ENCODE measurements at places on chromosomes 7 and 10.

DNA sequence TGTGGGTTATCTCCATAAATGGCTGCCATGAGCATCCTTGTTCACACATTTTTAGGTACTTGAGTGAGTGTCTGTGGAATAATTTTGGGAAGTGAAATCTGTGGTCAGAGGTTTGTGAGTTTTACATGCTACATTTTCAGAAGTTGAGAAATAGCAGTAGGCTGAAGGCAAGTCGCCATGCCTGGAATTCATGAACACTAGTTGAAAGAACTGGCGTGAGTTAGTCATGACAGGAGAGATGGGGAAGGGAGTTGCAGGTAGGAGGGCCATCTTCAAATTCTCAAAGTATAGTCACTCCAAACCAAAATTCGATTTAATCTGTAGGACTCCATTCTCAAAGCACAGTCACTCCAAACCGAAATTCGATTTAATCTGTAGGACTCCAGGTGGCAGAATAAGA is 89.6 kb downstream of the EGFR start:
- no peak for DNase-seq

DNA sequence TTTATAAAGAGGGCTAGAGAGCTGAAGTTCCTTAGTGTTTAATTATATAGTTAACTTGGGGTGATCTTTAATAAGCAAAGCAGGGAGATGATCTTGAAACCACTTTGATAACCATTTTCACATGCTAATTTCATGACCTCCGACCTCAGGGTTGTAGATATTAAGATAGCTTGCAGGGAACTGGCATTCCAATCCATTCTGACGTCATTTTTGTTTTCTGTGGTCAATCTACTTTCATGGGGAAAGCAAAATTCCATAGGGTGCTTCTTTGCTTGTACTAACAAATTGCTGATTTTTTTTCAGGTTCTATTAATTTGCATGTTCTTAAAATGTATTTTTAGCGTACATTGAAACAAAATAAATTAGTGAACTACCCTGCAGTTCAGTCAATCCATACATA is 139.3 kb downstream of the CDCA7L start:
- no peak for DNase-seq

- DNase-seq: peak; percentile 60
These were observed 16.7 kb upstream of the CFAP46 start for GRCh38 chr10:132958883-132959558.

- no peak for DNase-seq
These were observed 104.5 kb upstream of the LYZL1 start for GRCh38 chr10:29184205-29185000.

GRCh38 chr7:45656431-45656830 is 82.3 kb downstream of the ADCY1 start:
- no peak for DNase-seq

GRCh38 chr7:17814058-17814457 is 126.2 kb downstream of the SNX13 start:
- no peak for DNase-seq

GRCh38 chr7:9082203-9082602 is 648.8 kb downstream of the NXPH1 start:
- DNase-seq: no peak

DNA sequence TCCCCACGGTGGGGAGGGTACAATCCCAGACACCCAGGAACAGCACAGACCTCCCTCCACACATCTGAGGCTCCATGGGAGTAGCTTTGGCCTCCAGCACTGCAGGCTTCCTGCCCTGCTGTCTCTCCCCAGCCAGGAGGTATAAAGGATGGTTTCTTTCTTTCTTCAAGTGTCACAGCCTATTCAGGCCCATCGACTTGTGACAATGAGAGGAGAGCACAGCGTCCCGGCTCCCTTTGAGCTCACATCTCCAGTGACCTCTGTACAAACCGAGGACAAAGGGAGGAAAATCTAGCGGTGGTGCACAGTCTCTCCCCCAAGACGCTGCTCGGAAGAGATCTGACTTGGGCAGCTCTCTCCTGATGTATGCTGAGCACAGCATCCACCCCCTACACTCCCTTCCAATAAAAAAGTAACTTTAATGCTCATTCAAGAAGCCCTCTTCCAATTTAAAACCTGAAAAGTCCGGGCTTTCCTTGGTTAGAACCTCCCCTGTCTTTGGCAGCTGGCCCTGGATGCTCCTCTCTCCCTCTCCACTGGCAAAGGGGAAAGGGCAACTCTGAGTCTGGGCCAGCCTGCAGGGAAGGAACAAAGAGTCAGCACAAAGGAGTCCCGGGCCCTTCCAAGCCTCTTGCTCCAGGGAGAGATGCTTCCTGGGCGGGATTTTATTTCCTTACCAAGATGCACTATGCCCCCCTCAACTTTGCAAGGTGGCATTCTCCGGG is 18.0 kb downstream of the CHST15 start:
- no peak for DNase-seq

DNA sequence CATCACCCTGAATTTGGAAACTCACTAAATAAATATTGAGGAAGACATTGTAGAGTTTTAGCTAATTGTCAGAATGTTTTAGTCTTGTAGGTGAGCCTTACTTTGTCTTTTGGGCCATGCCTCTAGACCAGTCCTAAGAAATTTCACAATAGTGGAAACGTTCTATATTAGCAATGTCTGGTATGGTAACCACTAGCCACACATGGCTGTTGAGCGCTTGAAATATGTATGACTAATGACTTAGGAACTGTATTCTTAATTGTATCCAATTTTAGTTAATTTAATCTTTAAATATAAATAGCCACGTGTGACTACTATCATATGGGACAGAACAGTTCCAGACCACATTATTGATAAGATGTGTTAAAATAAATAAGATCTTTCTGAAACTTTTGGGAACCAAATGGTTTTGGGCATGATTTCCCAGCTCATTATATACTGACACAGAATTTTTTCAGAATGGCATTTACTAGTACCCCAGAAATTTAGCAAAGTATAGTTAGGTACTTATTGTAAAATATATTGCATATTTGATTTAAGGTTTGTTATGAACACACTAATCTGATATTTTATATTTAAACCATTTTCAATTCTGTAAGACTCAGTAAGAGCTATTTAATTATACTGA is 95.0 kb downstream of the VPS50 start:
- no peak for DNase-seq

GRCh38 chr7:73418113-73418703 is 15.4 kb upstream of the FZD9 start:
- no peak for DNase-seq

DNA sequence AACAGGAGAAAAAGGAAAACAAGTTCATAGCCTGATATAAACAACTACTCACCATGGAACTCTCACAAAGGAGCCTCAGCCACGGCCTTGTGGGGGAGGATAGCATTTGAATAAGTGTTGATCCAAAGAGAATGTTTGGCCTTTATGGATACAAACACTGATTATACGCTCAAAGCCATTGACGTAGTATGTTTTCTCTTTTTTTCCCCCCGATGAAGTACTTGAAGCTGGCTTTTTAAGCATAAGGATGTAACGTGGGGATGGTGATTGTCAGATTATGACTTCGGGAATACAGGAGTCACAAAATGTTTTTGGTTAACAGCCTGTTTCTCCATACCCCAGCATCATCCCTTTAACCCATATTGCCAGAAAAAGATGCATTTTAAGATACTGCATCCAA is 39.8 kb downstream of the CELF2 start:
- no peak for DNase-seq

DNA sequence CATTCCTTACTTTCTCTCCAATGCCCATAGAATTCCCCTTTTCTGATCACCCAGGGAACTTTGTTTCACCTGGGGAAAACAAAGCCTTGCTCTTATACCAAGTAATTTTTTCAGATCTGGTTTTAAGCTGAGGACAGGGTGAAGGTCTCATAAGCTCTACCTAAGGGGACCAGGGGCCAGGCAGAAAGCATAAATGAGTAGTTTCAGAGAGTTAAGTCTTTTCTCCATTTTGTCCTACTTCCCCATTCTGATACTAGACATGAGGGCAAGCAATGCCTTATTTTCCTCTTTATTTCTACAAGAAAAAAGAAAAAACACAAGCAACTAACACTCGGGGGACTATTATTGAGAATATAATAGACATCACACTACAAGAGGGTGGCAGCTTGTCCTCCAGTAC is 2.9 kb downstream of the AKR1D1 start:
- no peak for DNase-seq

GRCh38 chr7:7870555-7870954 is 98.0 kb upstream of the GLCCI1 start:
- DNase-seq: no peak

GRCh38 chr10:111593578-111593977 is 516.7 kb downstream of the ADRA2A start:
- no peak for DNase-seq

DNA sequence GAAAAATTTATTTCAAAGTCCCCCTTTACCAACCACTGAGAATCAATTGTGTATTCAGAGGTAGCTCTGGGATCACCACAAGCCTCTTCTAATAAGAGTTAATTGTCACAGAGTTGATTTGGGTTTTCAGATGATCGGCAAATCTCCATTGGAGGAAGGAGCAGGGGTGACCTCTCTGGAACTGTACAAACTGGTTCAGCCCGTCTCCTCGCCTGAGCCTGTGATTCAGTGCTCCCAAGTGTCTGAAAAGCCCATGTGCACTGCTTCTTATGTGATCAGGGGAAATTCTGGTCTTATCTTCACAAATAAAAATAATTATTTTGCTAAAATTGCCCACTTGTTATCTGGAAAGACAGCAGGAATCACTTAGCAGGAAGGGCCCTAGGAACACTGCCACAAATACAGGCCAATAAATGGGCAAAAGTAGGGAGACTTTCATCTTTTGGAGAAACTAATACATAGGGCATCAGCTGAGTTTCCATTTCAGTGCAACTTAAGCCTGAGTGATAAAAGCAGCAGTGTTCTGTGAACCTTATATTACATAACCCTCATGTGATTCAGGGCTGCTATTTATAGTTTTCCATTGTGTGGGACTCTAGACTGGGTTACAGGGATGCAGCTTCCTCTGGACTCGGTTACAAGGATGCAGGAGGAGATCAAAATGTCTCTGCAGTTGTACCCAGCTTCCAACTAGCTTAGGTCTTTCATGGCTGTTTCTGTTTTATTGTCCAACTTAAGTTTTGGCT is 32.3 kb downstream of the CDK1 start:
- no peak for DNase-seq

DNA sequence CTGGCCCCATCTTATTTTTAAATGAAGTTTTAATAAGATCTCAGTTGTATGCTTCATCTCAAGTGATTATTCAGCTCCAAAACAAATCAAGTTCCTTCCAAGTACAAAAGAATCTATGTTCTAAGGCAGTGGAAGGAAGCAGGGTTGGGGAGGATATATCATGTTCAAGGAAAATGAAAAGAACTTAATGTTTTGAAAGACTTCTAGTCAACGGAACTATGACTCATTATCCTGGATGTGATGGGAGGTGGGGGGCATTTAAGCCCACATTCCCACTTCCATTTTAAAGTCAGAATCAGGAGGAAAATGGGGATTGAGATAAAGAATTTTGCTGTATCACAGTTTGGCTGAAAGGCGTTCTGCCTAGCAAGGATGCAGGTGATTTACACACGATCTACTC is 59.4 kb downstream of the FANK1 start:
- DNase-seq: no peak

GRCh38 chr10:89679986-89680385 is 21.4 kb upstream of the KIF20B start:
- DNase-seq: no peak

- DNase-seq: no peak
These were observed 56.4 kb downstream of the CYCS start for GRCh38 chr7:25068502-25069213.

GRCh38 chr7:36652431-36652830 is 71.9 kb downstream of the AOAH start:
- DNase-seq: no peak

GRCh38 chr10:90845726-90846125 is 12.1 kb downstream of the HTR7 start:
- DNase-seq: no peak

GRCh38 chr10:58556516-58557165 is 44.0 kb downstream of the BICC1 start:
- no peak for DNase-seq

- DNase-seq: no peak
These were observed 148.7 kb downstream of the ZMYND11 start for GRCh38 chr10:283916-284356.

DNA sequence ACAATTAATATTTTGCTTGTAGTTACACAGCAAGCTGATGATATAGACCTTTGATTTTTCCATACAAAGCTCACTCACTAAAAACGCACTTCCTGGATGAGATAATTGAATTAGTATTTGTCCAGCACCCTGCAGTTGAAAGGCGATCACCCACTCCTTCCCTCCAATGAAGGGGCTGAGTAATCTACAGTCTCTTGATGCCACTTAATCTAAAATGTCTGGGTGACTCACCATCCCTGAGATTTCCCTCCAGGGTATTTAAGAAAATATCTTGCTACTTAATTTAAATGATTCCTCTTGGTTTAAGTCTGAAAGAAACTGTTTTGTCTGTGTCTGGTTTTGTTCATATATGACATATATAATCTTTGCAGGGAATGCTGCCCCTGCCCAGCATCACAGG is 515.3 kb downstream of the GRID1 start:
- no peak for DNase-seq

DNA sequence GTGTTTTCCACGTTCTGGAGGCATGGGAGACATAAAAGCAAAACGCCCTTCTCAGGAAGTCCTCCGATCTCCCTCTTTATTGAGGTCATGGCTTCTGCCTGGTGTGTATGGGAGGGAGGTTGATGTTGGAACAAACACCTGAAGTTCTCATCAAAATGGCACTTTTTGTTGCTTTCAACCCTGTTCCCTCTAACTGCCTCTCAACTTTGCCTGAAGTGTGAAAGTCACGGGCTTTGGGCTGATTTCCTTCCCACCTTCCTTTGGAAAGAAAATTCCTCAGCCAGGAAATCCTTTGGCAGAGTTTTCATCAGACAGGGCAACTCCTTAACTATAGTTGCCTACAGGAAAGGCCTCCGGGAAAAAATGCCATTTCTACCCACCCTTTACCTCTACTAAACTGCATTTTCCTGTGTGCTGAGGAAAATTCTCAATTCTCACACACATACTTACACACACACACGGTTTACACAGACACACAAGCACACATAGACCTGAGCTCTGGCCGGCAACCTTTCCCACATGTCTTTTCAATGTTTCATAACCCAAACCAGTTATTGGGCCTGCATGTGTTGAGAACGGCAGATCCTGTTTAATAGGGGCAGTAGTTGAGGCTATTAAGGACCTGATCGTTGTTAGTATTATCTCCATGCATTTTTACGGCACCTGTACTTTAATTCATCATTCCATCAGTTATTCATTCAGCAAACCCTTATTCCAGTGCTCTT is 36.4 kb downstream of the CYP17A1 start:
- DNase-seq: no peak

DNA sequence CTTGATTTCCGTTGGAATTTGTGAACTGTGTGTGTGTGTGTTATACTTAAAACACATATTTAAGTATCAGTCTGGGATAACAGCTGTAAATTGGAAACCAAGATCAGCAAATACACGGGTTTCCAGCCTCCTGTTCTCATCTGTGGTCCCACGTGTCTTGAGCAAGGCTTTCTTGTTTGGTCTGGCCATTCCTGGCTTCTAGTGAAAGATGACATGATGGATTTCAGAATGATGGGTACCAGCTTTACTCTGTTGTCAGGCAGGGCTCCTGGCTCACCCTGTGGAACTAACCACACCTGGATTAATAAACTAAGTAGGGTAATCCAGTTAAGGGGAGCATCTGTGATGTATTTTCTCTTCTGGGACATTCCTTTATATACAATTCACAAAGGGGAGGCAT is 346.2 kb upstream of the AOAH start:
- no peak for DNase-seq
